ENCODE measurements at places on chromosomes 1 and 21.

GRCh38 chr1:180560868-180561600 is 2.3 kb downstream of the OVAAL start:
- no peak for DNase-seq

DNA sequence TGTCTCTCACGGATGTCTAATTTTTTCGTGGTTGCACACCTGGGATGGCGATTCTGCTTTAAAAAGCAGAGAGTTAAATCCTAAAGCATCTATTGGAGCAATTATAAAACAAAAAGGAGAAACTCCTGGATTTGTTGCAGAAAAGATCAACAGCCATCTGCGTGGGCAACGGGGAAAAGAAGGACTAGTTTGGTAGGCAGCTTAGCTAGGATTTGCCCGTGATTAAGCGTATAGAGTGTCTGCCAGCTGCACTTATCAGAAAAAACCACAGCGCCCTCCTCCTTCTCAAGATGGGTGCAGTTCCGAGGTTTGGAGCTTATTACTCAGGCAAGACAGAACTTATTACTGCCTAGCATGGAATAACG is 526 bp upstream of the SLC25A24 start:
- no peak for DNase-seq

DNA sequence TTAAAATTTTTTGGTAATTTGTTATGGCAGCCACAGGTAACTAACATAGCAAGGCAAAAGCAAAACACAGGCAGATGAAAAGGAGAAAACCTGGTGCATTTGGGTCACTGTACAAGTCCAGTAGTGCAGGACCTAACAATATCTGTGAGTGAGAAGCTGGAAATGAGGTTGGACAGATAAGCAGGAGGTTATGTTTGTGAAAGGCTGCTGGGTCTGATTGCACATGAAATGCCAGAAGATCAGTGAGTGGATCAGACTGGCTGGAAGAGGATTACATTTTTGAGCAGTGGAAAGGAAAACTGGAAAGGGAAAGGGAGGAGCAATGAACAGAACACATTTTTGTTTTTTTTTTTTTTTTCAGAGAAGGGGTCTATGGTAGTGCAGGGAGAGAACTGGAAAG is 73.6 kb downstream of the CYYR1 start:
- no peak for DNase-seq

DNA sequence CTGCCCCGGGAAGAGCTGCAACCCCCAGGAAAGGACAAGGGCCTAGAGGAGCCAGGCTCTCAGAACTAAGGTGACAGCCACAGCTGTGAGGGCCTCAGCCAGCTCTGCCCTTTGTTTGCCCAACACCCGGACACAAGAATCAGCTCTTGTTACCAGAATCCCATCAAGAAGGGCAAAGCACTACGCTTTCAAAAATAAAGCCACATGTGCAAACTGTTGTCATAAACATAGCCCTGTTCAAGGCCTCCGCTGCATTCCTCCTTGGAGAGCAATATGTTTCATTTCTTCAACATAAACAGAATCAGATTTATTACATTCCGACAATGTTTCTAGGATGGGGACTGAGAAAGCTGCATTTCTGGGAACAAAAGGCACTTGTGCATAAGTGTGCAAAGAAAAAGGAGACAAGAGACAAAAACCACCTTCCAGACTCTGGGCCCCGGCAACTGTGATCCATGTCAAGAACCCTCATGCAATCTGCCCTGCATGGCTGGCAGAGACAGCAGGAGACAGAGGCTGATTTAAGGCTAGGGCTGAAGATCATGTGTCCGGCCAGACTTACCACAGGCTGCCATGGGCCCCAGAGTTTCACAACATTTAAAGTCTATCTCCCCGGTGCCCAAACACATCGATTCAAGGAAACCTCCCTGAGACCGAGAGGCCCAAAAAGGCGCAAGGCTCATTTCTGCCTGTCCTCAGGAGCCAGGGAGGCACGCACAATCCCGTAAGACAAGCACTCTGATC is 71.0 kb downstream of the SSBP3 start:
- no peak for DNase-seq

GRCh38 chr21:36472377-36472776 is 7.5 kb downstream of the CLDN14 start:
- DNase-seq, result no peak

GRCh38 chr1:163106364-163106987 is 37.3 kb downstream of the RGS4 start:
- DNase-seq, result no peak

DNA sequence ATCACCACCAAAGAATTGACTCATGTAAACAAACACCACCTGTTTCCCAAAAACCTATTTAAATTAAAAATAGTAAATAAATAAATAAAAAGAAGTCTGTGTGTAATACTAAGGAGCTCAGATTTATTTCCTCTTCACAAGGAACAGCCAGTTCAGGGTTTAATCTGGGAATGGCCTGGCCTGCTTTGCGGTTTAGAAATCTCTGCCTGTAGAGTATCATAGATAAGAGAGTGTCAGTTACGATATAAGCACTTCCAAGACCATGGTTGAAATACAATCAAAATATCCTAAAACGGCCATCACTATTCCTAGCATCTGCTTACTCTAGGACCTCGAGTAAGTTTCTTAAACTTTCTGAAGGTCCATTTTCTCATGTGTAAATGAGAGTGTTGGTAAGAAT is 274.4 kb downstream of the PLPP3 start:
- no peak for DNase-seq

DNA sequence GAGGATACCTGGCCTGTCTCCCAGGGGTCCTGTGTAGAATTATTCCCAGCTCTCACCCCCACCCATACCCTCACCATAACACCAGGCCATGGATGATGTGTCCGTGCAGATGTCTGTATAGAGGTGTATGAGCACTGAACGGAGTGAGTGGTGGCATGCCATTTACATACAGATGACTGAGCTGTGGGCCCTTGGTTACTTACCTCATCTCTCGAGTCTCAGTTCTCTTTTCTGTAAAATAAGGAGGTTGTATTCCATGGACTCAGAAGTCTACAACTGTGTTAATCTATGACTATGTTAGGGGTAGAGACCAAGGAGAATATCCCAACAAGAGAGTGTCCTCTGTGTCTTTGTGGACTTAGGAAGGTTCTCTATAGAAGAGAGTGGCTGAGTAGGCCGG is 65.6 kb upstream of the CD1D start:
- DNase-seq, result no peak
